ENCODE measurements at places on chromosomes 4 and X.

DNA sequence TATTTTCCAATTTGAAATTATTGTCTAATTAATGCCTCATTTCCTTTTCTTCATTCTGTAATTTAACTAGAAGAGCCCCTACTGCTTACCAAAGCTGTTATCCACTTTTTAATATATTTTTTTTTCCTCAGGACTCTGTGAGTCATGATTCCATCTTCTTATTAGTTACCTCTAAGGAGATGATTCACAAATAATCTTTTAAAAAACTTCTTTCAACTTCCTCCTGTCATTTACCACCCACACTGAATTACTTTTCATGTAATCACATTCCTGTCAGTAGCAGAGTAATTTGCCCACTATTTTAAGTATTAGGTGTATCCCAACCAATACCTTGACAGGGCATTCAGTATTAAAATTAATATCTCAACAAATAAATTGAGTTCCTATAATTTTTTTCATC lies 470.9 kb upstream of the ADGRL3 start:
- no peak for DNase-seq

DNA sequence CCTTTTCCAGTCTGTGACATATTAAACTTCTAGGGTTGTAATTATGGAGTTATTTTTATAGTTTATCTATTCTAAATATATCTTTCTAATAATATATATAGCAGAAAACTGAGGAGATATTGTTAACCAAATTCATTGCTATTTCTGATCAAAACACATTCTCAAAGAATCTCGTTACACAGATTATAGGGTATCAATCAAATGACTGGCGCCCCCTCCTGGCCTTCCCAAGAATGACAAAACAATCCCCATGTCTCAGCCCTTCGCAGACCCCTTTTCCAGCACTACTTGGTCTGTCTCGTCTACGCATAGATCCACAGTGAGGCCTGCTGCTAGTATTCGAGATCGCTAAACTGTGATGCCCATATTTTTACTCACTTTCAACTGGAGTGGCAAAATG lies 209.3 kb downstream of the GPC3 start:
- no peak for DNase-seq

GRCh38 chr4:60314416-60314815 lies 885.7 kb upstream of the ADGRL3 start:
- DNase-seq = no peak

- DNase-seq = no peak
These were observed 200.8 kb downstream of the GRIA2 start for GRCh38 chr4:157421365-157421764.

- DNase-seq = no peak
These were observed 97.3 kb upstream of the SPRY1 start for GRCh38 chr4:123299212-123299691.

- DNase-seq = no peak
These were observed 615.8 kb downstream of the TRAM1L1 start for GRCh38 chr4:116469582-116469981.

Measured in CD8-positive, alpha-beta memory T cell (primary cell).